Inflammatory macrophage (primary cell): ENCODE measurements at places on chromosomes 6 and 20.

DNA sequence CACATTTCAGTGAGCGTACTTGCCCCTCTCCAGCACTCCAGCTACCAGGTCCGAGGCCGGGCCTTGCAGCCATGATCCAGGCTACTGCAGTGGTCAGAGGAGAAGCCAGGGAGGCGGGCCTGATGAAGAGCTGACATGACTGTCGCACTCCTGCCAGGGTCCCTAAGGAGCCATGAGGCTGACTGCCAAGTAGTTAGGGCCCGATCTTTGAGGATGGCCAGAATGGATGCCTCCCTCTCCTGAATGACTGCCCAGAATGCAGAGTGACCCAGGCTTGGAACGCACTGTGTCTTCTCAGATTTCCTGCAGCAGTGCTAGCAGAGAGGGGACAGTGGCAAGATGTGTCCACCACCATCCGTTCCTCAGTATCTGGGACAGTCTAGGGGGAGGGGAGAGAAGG lies 24.7 kb upstream of the LRFN2 start:
- no peak for DNase-seq

DNA sequence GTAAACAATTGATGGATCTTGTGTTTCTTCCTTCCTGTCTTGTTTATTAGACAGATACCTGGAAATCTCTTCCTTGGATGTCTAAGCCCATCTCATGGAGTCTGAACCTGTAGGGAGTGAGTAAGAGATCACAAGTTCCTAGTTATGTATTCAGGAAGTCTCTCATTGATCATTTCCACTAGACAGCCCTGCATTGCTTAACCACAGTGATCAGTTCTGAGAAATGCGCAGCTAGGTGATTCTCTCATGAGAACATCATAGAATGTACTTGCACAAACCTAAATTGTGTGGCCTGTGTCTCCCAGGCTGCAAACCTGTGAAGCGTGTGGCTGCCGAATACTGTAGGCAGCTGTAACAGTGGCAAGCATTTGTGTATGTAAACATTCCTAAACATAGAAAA lies 39.1 kb downstream of the FAM120B start:
- no peak for DNase-seq

- DNase-seq: no peak
Measured at GRCh38 chr6:81401970-81402690, 350.4 kb downstream of the TENT5A start.

GRCh38 chr20:57666106-57666833 lies 43.5 kb downstream of the PMEPA1 start:
- no peak for DNase-seq

DNA sequence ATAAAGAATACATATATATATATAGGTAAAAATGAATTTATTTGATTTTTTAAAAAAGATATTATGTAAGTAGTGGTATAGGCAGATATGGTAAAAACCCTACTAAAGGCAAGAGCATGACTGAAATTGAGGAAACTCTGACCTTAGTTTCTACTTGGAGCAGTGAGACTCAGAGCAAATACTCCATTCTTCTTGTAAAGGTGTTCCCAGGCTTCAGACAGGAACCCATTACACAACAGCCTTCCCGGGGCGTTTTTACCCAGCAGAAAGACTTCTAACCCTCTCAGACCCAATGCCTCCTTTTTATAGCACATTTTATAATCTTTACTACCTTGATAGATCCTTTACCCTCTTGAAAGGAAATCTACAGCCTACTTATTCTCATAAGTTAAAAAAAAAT lies 124.5 kb downstream of the MTFR2 start:
- no peak for DNase-seq

GRCh38 chr6:38775870-38776269 lies 60.8 kb downstream of the DNAH8 start:
- peak; percentile 42 for DNase-seq

GRCh38 chr20:36854348-36855240 lies 21.3 kb upstream of the TLDC2 start:
- no peak for DNase-seq

DNA sequence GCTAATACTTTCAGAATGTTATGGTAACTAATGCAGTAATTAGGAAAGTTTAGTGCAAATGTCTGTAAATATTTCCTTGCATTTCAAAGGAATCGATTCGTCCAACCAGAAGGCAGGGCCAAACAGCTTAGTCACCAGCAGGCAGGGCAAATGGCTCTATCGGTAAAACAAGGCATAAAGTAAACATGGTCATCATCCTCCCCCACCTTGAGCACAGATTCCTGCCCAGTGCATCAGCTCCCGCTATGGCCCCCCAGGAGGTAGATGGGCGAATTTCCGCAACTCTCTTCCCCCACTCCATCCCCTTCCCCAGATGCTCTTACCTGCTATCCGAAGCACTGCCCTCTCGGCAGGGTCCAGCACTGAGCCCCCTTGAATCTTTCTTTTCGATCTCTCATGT lies 103.8 kb upstream of the BEND6 start:
- no peak for DNase-seq

- no peak for DNase-seq
Measured at GRCh38 chr20:20657092-20657491, 55.4 kb downstream of the RALGAPA2 start.

GRCh38 chr6:47118611-47119010 lies 76.5 kb upstream of the ADGRF1 start:
- peak; percentile 30 for DNase-seq

DNA sequence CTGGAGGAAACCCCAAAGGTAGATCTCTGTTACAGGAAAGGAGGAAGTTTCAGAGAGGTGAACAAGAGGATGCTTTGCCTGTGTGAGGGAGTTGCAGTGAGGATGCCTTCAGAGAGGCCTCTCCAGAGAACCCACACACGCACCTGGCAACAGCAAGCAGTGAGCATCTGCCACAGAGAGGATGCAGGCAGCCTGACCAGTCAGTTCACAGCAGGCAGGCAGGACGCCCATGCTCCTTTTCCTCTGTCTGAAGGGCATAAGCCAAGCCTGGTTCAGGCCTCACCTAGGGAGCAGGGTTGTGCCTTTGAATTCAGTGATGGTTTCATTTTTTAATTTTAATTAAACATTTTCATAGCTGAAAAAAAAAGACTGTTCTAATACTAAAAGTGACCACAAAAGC lies 346.0 kb upstream of the MARCKS start:
- DNase-seq: no peak

DNA sequence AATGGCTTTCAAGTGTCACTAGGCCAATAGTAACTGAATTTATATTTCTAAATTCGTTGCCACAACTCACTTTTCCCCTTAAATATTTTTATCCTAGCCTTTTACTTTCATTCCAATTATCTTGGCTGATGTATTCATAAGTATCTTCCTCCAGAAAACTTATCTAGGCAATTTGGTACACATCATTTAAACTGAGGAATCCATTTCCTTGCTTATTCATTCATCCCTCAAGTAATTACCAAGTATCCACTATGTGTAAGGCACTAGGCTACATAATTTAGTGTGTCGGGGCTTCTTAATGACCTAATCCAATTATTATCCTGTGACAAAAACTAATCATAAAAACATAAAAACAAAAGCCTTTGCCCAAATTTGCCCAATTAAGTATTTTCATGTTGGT lies 258.3 kb upstream of the TCF21 start:
- no peak for DNase-seq

DNA sequence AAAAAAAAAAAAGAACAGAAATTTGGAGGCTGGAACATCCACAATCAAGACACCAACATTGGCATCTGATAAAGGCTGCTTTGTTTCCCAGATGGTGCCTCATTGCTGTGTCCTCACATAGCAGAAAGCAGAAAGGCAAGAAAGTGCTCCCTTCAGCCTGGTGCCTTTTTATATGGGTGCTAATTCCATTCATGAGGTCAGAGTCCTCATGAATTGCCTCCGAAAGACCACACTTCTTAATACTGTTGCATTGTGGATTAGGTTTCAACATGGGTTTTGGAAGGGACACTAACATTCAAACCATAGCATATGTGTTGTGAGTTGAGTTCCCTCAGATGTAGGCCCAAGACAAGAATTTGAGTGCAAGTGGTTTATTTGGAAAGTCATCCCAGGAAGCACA lies 8.0 kb upstream of the C20orf202 start:
- no peak for DNase-seq

DNA sequence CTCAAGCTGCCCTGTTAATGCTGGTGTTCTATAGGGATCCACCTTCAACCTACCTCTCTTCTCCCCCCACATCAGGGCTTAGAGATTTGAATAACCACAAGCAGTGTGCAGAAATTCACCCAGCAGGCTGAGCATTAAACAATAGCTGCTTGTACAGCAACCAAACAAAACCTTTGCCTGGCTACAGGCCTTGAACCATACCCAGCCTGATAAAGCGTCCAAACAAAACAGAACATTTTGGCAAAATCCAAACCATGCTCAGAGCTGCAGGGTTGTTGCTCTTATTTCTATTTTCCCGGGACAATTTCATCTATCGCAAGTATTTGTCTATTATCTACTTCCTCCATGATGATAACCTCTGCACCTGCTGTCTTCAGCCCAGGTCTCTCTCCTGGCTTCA lies 142.3 kb downstream of the UNC5CL start:
- DNase-seq: no peak

GRCh38 chr6:7324520-7324919 lies 11.5 kb upstream of the SSR1 start:
- peak; percentile 93 for DNase-seq

GRCh38 chr6:84282550-84282949 lies 55.1 kb upstream of the CEP162 start:
- DNase-seq: no peak

DNA sequence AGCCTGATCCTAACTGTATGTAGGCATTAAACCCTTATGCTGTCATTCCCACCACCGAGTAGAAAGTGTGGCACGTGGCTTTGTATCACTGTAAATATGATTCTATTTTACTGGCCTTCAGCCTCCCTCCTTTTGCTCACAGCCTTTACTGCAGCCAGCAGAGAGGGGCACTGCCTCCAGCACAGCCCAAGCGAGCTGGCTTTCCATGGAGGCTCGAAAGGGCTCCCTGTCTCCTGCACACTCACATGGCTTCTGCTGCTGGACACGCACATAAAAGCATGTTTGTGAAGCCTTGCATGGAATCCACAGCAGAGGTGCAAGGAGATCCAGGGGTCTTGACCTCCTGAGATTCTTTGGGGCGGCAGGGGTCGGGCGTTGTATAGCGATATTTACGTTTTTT lies 51.3 kb downstream of the RNASET2 start:
- no peak for DNase-seq

DNA sequence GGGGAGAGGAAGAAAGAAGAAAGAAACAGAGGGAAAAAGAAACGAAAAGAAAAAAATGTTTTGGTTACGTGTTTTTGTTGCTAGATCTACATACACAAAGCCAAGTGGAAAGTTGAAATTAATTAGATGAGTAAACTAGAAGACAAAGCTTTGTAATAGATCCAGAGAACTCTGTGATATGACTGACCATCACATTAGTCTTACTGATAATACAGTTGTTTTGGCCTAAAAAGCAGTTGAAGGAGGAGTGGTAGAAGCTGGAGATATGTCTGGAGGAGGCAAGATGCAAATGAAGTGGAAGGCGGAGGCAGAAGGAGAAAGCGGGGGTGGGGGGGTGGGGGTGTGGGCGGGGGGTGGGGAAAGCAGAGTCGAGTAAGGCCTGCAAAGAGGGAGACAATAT lies 500.1 kb upstream of the ID4 start:
- no peak for DNase-seq

GRCh38 chr6:136793363-136793762 lies 1.1 kb upstream of the MAP3K5 start:
- no peak for DNase-seq
